ENCODE measurements at places on chromosomes 7 and 10.

DNA sequence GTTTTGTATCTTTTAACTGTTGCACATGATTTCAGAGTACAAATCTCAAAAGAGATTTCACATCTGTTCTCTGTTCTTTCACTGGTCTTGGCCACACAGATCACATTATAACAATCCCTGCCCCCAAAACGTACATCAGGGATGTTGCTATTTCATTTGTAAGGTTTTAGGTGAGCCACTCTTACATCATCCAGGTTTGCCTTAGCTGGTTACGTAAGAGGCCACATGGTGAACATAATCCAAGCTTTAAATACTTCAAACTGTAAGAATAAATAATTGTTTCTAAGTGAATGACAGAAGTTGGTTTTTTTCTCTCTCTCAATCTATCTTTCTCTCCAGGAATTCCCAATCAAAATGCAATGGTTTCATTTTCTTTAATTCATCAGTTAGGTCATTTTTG is 245.9 kb upstream of the HGF start:
- DNase-seq = no peak

DNA sequence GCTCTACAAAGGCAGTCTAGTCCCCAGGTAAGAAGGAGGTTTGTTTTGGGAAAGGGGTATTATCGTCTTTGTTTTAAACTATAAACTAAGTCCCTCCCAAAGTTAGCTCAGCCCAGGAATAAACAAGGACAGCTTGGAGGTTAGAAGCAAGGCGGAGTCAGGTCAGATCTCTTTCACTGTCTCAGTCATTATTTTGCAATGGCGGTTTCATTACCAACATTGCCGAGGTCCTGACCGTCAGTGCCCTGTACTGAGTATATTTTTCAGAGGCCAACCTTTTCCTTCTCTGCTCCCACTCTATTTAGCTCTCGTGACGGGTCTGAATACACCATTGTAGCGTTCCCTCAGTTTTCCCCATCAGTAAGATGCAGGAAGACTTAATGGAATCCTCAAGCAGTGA is 184.5 kb downstream of the PRKCQ start:
- DNase-seq = no peak

DNA sequence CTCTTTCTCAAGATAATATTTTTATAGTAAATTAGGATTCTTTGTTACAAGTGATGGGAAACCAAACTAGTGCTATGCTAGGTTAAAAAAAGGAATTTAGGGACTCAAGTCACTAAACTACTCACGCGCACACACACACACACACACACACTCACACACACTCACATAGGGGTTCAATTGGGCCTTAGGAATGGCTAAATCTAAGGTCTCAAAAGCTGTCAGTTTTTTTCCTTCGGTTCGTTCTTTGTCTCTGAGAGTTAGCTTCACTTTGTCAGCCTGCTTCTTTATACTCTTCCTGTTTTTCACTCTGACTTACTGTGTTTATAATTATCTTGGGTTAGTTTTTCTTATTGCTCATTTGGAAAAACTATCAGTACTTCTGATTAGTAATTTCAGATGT is 138.9 kb downstream of the ADK start:
- DNase-seq = no peak

DNA sequence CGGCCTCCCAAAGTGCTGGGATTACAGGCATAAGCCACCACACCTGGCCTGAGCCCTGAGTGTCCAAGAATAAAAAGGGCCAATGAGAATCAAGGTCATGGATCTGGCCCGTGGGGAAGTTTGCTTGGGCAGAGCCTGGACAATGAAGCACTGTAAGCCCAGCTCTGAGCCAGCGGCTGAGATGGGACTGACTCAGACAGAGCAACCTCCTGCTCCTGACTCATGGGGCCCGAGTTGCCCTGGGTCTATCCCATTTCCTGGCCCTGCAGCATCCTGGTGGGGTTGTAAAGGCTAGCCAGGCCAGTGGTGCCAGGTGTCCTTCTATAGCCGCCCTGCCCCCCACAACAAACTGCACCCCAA is 5.2 kb upstream of the MYH16 start:
- DNase-seq = no peak

DNA sequence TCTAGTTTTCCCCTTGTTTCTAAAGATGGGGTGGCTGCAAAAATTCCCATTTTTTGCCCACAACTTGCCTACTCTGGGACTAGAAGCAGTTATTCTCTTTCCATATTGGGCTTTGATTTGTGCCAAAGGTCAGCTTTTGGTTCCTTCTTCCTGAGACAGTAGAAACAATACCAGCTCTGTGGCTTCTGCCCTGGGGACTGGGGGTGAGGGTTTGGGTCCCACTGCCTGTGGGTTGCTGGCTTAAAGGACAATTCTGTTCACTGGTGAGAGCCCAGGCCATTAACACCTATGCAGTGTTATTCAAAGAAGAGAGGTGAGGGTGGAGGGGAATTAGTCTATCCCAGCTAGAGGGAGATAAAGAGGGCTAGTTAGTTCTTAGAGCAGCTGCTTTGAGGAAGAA is 171.5 kb downstream of the CPEB3 start:
- DNase-seq = no peak

Data from cerebellar cortex (tissue), 1 donor.